ENCODE measurements at places on chromosomes 1 and 21.

- DNase-seq = no peak
Measured at GRCh38 chr21:45114072-45114471, 39.7 kb downstream of the ADARB1 start.

DNA sequence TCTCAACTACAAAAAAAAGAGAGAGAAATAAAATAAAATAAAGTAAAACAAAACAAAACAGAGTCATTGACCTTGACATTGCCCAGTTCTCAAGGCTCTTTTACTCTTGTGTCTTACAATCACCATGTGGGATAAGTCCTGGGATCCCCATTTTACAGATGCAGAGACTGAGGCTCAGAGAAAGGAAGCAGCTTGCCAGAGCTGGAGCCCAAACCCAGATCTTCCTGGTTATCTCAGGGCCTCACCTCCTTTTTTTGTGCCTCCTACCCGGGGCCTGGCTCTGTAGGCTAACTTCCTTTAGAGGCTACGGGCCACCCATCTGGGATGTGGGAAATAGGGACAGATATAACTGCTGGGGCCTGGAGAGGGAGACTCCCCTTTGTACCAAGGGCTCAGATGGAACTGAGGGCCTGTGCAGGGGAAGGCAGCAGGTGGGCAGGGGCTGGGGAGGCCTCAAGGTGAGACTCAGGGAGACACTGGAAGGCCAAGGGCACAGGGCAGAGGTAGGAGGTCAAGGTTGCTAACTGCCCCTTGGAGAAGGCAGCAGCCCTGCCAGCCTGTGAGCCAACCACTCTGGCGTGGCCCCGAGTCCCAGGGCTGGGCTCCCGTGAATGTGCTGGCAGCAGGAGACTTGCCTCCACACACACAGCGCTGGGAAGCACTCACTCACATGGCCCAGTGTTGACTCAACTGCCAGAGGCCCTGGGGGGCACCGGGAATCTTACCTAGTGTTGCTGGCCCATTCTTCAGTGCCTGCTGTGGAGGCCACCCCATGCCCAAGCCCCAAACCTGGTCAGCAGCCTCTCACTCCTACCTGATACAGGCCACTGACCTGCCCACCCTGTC lies 6.5 kb upstream of the ECE1 start:
- no peak for DNase-seq

DNA sequence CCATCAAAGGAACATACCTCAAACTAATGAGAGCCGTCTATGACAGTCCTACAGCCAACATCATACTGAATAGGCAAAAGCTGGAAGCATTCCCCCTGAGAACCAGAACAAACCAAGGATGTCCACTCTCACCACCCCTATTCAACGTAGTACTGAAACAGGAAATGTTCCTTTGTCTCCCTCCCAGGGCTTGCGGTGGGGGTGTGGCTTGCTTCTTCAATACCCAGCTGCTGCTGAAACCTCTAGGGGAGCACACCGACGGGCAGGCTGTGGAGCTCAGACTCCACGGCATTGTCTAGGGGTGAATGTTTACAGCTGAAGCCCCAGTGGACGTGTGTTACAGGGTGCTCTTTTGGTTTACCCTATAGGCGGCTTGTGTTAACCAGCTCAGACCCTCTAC lies 30.5 kb upstream of the B3GALT2 start:
- peak; percentile 76 for DNase-seq

DNA sequence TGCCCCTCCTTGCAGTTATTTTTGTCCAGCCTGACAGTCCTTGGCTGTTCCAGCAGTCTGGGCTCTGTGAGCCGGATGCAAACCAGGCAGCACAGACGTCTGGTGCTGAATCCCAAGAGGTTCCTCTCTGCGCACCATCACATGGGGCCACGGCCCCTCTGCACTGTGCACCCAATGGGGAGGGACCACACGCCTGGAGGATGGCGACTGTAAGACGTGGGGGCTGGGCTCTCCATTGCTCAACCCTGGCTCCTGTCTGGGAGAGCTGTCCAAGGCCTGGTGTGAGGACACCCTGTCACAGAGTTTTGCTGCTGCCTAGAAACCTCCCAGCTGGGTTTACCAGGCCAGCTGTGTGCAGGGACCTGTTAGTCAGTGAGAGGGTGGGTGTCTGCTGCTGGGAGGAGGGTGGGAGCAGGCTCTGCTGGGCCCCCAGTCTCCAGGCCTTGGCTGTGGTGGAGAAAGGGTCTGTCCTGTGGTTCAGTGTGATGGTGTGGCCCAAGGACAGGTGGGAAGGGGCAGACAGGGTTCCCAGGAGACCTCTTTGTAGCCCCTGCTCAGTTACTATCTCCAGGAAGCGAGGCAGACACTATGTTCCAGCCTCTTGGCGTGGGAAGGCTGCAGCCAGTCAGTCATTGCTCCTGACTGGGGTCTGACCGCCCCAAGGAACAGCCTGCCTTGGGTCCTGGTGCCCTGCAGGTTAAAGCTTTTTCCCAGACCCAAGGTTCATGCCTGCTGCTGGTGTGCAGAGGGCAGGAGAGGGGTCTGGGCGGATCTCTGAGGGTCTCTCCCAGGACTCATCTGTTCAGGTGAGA lies 13.8 kb downstream of the HEYL start:
- no peak for DNase-seq

GRCh38 chr1:161367684-161368400 lies at the start of gene CFAP126:
TSS of gene CFAP126 (minus strand) at chr1:161367876. CDS start at chr1:161367868, 8 bp downstream.
- DNase-seq = peak; percentile 89

DNA sequence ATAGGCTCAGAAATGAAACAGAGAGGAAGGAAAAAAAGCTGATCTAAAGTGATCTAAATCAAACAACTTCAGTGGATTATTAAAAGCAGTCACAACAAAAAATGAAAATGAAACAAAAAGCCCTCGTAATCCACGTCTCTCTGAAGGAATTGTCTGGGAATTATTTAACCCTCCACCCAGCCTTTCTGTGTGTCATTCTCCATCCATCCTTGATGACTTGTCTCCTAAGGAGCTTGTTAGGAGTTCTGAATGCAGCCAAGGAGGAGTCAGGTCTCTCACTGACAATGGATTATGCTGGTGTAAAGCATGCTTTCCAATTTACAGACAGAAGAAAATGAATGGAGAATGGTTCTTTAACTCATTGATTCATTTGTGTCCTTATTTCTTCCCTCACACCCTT lies 359.3 kb upstream of the RUNX1 start:
- no peak for DNase-seq

DNA sequence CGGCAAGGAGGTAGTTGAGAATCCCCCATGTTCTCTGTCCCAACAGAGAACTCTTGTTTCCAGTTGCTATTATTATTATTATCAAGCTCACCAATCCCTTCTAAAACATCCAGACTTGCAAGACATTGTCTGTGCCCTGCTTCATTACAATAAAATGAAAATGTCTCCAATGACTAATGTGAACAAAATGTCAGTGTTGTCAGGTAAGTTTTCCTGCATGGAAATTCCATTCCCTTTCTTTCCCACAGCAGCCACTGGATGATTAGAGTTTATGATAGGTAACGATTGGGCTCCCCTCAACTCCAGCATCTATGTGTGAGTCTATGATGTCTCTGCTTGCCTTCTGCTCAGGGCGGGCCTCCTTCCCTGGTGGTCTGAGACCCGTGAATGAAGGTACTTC lies 8.9 kb upstream of the DYRK1A start:
- DNase-seq = peak; percentile 80

DNA sequence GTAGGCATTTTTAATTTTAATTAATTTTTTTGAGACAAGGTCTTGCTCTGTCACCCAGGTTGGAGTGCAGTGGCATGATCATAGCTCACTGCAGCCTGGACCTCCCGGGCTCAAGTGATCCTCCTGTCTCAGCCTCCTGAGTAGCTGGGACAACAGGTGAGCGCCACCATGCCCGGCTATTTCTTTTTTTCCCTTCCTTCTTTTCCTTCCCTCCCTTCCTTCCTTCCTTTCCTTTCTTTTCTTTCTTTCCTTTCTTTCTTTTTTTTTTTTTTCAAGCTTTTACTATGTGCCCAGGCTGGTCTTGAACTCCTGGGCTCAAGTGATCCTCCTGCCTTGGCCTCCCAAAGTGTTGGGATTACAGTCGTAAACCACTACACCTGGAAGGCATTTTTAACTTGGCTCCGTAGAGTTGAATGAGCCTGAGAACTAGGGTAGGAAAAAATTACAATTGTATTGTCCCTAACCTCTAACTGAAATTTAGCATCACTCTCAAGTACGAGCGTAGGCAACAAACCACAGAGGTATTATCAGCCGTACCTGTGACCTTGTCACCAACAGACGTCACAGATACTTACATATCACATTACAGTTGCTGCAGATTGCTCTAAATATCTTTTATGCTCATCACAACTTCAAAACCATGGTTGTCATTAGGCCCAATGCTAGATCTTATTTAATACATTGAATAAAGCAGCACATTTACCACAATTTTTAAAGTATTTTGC lies 8.0 kb downstream of the RUNX3 start:
- DNase-seq = no peak

DNA sequence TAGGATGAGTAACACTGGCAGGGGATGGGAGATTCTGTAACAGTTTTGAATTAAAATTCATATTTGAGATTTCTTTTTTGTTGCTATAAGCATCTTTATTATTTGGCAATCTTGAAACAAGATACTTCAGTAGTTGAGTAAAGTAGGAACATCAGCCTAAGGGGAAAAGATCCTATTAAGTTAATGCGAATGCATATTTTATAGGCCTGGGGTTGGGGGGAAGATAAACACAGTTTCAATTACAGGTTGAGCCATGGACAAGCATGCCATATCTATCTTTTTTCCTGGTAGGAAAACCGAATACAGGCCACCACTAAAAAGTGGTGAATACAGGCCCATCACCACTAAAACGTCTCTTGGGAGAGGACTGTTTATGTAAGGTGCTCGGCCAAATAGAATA lies 32.3 kb downstream of the SMAP2 start:
- no peak for DNase-seq

- no peak for DNase-seq
Measured at GRCh38 chr1:74530892-74531291, 18.5 kb upstream of the LRRC53 start.

DNA sequence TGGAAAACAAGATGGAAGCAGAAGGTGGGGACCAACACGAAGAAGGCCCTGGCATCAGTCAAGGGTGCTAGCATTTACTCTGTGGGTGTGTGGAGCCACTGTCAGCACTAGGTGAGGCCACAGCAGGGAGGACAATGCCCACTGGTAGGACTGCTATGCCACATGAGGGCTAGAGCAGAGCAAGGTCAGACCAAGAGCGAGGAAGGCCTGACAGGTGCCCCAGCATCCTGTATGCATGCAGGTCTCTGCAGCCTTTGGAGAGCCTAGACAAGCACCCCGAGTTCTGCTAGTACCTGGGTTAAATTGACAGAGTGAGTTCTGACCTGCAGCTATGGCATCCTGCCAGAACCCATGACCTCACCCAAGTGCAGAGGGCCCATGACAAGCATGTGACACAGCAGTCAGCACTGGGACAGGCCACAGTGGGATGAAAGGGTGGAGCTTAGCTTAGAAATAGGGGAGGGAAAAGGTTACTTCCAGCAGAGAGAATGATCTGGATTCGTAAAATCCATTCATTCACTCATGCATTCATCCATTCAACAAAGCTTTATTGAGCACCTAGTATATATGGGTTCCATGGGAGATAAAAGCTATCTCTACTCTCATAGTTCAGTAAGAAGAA lies 9.0 kb upstream of the CSF1 start:
- peak; percentile 68 for DNase-seq

- no peak for DNase-seq
Measured at GRCh38 chr1:185896863-185897262, 162.7 kb downstream of the HMCN1 start.

DNA sequence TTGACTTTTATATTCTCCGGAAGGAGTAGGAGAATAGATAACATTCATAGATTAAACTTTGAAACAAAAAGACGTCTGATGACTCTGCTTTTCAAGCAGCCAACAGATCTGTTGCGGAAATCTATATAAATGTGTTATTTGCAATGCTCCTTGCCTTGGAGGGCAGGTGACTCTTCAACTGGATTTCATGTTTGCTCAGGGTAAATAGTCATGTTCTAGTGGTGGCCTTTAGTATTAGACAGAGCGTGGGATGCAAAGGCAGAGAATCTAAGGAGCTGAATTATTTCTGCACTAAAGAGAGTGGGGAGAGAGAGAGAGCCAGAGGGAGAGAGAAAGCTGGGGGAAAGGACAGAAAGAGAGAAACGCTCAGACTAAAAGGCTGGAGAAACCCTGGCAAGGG lies 454.3 kb downstream of the AJAP1 start:
- DNase-seq = no peak

- no peak for DNase-seq
Measured at GRCh38 chr1:33623811-33624210, 151.4 kb downstream of the ZSCAN20 start.

DNA sequence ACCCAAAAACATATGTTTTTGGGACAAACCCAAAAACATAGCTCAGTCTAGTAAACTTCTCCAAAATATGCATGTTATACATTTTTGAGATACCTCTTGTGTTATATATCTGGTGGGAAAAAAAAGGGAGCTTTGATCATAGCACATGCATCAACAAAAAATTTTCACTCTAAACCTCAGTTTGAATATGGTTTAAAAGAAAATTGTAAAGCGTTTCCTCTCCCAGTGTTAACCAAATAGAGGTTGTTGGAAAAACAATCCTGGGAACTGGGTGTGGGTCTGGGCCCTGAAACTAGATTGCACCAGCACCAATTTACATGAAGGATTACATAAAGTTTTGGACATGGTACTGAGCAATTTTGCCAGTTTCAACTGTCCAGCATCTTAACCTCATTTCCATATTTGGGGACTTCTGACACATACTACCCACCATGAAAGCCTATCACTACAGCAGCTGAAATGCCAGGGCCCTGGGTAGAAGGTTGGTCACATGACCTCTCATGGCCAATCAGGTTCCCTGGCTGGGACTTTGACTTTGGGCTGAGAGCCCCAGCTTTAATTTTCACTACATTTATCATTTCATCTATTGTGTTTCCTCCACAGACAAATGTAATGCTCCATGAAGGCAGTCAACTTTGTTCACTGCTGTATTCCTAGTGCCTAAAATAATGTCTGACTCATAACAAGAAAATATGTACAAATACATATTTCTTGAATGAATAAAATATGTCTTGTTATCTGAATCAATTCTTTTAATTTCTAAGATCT lies 150.7 kb downstream of the SETD4 start:
- DNase-seq = no peak

DNA sequence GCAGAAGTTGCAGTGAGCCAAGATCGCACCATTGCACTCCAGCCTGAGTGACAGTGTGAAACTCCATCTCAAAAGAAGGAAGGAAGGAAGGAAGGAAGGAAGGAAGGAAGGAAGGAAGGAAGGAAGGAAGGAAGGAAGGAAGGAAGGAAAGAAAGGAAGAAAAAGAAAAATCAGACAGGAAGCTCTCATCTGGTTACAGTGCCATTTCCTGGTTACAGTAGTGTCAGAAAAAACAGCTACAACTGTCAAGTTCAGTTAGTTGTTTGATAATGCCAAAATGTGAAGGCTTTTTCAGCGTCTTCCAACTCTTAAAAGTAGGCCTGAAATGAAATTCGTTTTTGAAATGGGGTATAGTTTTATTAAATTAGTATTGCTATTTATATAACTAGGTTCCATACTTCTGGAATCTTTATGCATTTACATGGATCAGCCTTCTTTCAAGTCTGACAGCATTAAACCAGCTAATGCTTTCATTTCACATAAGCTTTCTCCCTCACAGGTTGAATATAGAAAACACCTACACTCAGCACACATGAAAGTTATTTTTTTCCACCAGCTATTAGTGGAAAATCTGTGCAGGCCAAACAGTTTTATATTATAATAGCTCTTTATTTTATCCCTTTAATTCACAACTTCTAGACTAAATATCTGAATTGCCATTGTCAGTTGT lies 21.2 kb downstream of the PTPN22 start:
- no peak for DNase-seq

- no peak for DNase-seq
Measured at GRCh38 chr1:26191739-26192138, 1.3 kb downstream of the CATSPER4 start.
